ENCODE measurements at places on chromosomes 3 and 15. TPM values are rescaled to one million over a fixed set of nuclear protein-coding genes. Genes with fewer than 3 reads are reported as not detected.

DNA sequence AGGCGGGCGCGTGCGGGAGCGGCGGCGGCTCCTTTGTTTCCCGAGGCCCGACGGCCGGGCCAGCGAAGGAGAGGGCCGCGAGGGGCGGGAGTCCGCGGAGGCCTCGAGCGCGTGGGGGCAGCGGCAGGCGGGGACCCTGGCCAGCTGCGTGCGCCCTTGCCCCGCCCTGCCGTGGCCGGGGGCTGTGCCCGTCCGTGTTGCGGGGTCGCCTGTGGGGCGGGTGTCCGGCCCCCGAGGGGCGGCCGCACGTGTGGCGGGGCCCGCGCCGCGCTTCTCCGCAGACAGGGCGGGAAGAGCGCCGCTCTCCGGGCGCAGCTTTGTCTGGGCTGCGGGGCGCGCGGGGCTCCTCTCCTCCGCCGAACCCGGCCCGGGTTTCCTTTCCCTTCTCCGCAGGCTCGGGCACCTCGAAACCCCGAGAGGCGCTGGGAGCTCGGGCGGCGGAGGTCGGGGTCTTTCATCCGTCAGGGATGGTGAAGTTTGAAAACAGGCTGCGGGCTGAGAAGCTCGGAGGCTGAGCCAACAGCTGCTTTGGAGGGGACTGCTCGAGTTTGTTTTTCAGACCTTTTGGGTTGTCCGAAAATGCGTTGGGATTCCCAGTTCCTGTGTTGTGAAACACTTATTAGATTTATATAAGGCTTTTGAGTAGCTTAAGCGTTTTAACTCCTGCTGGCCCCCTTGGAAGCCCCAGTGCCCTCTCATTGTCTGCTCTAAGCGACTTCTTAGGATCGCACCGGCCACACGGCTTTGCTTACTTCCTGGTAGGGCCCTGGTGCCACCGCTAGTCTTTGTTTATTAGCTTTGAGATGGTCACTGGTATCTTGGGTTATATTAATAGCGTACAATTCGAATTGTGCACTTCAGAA, 817 bp downstream of the USP3 start:
- DNase-seq = peak; percentile 77

- DNase-seq = no peak
These were observed 17.2 kb downstream of the CCDC33 start for GRCh38 chr15:74253211-74253921.

DNA sequence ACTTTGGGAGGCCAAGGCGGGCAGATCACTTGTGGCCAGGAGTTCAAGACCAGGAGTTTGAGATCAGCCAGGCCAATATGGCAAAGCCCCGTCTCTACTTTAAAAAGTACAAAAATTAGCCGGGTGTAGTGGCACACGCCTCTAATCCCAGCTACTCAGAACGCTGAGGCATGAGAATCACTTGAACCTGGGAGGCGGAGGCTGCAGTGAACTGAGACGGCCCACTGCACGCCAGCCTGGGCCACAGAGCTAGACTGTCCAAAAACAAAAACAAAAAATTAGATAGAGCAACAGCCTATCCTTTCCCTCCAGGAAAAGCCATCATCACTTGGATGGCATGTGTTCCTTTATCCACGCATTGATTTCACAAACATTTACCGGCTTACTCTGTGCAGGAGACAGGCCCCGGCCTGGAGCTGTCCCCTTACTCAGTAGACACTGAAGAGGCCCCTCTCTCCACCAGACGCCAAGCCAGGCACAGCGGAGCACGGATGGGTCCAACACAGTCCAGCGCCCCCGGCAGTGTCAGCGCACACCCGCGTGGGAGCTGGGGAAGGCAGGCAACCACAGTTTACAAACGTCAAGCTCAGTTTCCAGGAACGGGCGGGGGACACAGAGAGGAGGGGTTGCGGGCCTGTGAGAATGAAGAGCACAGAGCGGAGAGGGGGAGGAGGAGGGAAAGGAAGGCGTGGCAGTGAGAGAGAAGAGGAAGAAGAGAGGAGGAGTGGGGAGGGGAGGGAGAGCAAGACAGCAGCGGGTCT, 3.1 kb downstream of the GP5 start:
- peak; percentile 27 for DNase-seq

DNA sequence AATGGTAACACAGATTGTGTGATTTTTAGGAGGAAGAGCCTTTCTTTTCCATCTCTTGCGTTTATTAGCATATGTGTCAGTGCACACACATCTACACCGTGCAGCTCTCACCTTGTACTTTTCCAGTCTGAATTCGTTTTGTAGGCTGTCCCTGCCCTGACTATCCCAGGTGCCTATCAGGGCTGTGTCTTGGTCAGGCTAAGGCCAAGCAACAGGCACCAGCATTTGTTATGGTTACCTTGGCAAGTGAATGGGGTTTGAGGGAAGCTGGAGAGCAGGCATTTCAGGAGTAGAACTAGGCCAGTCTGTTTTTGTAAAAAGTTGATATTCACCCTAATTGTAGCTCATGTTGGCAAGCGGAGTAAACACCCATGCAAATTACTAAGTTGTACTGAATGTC, 489.5 kb upstream of the TPRG1 start:
- no peak for DNase-seq

- DNase-seq = no peak
These were observed 8.3 kb downstream of the ARL14 start for GRCh38 chr3:160685144-160685766.

The ZNF660 gene
- 7.5 TPM for total RNA-seq

The FMN1 gene
- 1.2 TPM for total RNA-seq

DNA sequence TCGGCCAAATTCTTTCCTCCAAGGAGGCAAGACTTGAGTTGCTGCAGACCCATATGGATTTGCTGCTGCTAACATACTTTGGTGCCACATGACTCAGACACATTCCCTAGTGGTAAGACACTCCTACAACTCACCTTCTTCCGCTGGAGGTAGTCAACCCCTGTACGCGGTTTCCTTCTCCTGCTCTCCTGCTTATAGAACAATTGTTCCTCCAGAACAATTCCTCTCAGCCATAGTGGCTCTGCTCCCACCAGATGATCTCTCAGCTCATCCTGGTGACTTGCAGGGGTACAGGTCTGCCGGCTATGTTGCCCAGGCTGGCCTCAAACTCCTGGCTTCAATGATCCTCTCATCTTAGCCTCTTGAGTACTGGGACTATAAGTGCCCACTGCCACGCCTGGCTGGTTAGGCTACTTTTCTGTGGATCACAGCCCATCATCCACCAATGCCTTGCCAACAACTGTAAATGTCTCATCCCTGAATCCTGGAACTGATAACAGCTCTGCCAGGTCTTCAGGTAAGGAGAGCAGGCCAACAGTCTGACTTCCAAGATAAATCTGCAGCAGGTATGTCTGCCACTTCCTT, 2.4 kb upstream of the CXCR6 start:
- DNase-seq = no peak

The HRG gene
- not detected for total RNA-seq

- no peak for DNase-seq
These were observed 21.5 kb upstream of the ZBTB38 start for GRCh38 chr3:141346839-141347238.

DNA sequence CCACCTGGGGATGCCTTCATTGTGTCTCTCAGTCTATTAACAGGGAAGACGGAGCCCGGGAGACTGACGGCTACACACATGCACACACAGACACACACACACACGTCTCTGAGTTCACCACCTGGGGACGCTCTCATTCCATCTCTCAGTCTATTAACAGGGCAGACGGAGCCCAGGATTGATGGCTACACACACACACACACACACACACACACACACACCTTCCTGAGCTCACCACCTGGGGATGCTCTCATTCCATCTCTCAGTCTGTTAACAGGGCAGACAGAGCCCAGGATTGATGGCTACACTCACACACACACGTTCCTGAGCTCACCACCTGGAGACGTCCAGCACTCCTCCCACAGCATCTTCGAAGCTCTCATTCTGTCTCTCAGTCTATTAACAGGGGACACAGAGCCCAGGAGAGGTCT, 143.9 kb downstream of the OR4M2 start:
- DNase-seq = no peak

DNA sequence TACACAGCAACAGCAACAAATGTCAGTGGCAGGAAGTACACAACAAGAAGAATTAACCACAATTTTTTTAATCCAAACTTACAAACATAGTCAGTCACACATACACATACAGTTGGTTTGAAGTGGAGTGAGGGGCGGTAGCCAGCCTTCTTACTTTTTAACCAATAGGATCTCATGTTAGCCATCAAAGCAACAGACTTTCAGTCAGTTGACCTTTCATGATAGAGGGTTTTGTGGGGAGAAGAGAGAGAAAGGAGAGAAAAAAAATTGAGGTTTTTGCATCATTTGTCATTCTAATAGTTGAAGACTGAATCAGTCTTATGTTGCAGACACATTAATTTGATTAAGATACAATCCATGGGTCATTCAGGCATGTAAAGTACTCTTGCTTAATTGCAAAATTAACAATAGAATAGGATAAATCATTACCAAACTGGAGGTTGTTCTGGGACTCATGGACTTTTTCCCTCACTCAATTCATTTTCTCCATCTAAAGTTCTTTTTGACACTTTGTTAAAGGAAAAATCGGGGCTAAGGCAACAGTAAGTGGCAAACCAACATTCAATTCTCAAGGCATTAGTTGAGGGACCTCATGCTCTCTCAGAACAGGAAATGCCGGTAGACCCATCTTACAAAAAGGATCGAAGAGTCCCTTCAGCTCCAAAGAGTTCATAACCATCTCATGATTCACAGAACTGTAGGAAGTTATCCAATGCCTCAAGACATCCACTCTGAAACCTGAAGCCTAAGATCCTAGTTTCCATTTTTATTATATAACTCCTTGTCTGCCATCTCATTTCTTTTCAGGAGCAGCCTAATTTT, 159.5 kb upstream of the LPP start:
- DNase-seq = no peak

DNA sequence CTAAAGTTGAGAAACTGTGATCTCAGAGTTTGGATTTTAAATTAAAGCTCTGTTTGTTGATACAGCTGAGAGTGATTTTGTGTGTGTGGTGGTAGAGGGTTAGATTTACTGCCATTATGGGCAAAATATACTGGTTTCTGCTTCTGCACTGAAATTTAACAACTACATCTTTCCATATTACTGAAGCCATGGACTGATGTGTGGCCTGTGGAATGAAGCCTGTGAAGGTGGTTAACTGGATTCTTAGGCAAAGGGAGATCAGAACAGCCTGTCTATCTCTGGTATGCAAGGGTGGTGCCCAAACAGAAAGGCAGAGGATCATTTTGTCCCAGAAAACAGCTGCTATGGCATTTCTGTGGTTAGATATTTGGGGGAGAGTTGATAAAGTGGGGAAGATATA, 297.3 kb upstream of the THBS1 start:
- no peak for DNase-seq

The ACTC1 gene
- total RNA-seq = not detected

DNA sequence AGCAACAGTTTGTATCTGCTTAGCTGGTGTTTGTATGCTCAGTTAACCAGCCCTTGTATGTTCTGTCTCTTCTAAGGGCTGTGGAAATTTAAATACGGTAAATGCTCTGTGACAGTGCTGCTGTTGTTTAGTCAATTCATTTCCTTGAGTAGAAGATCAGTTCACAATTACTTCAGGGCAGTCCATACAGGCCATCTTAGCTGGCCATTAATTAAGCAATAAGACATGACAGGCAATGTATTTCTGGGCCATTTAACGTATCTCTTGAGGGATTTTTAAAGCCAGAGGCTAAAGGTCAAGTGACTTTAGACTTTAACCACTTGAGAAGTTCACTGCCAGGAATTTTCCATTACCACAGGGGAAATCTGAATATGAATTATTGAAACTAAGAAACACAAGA, 351.8 kb downstream of the ZIC1 start:
- DNase-seq = no peak

The ATP13A4 gene
- total RNA-seq = 8.8 TPM

- DNase-seq = no peak
These were observed 387.0 kb downstream of the ZBBX start for GRCh38 chr3:166993015-166993630.

The TMEM87A gene
- 61.5 TPM for total RNA-seq

- no peak for DNase-seq
These were observed 67.9 kb downstream of the PRICKLE2 start for GRCh38 chr3:64157150-64158035.

DNA sequence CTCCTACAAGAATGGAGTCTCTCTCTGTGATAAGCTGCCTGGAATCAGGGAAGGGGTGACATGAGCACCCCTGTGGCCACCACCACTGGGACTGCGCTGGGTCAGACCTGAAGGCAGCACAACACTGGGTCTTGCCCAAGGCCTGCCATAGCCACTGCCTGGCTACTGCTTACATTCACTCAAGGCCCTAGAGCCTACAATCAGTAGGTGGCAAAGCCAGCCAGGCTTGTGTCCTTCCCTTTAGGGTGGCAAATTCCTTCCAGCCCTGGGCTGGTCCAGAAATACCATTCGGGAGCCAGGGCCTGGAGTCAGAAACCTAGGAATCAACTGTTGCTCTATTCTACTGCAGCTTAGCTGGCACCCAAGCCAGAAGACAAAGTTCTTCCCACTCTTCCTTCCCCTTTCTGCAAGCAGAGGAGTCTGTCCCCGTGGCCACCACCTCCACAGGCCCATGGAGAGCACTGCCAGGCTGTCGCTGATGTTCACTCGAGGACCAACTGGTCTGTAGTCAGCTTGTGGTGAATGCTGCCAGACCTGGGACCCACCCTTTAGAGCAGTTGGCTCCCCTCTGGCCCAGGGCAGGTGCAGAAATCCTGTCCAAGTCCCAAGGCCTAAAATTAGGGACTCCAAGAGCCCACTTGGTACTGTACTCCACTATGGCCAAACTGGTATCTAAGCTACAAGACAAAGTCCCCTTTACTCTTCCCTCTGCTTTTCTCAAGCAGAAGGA, 307.4 kb downstream of the THSD4 start:
- DNase-seq = no peak

DNA sequence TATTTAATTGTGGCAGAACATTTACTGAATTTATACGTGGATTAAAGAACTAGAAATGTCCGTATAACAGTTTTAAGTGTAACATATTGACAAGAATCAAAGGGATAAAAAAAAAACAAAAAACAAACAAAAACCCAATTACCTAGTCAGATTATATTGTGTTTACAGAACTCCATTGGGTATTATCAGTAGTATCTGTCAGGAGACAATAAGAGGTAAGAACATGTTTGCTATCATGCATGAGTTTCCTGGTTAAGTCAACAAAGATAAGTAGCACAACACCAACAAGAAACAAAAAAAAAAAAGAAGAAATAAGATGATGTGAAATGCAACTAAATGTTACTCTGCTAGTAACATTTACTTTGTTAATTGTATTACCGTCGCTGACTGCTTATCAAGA, 570.6 kb downstream of the ZBBX start:
- no peak for DNase-seq

GRCh38 chr15:96356494-96357455, 26.3 kb downstream of the NR2F2 start:
- peak; percentile 59 for DNase-seq

GRCh38 chr15:82106679-82107078, 60.9 kb upstream of the MEX3B start:
- no peak for DNase-seq

The WDR5B gene
- total RNA-seq = 12.3 TPM

The C3orf85 gene
- total RNA-seq = not detected

The SUCNR1 gene
- not detected for total RNA-seq

The DYNLT2B gene
- total RNA-seq = 6.5 TPM

The SHC4 gene
- total RNA-seq = 0.75 TPM

DNA sequence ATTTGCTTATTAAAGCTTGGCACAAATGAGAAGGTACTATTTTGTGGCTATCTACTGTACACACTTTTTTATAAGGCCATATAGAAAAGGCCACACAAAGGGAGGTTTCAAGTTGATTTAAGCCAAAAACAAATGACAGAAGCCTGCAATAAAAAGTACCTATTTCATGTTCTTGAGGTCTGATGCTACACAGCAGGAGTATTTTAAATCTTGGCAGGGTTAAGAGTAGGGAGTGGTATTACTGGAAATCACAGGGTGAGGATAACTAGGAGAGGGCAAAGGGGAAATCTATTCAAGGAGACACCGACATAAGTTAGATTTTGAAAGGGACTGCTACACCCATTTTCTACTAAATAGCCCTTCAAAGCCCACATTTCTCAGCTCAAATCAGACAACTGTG, 146.2 kb downstream of the GREM1 start:
- DNase-seq = no peak
